Activated CD4-positive, alpha-beta T cell treated with anti-CD3 and anti-CD28 coated beads for 24 hours (primary cell): ENCODE measurements at places on chromosomes 6 and 20.

- no peak for DNase-seq
These were observed 21.5 kb downstream of the SYNJ2 start for GRCh38 chr6:158002951-158003853.

GRCh38 chr6:145924600-145924999, 39.6 kb downstream of the SHPRH start:
- DNase-seq = no peak

DNA sequence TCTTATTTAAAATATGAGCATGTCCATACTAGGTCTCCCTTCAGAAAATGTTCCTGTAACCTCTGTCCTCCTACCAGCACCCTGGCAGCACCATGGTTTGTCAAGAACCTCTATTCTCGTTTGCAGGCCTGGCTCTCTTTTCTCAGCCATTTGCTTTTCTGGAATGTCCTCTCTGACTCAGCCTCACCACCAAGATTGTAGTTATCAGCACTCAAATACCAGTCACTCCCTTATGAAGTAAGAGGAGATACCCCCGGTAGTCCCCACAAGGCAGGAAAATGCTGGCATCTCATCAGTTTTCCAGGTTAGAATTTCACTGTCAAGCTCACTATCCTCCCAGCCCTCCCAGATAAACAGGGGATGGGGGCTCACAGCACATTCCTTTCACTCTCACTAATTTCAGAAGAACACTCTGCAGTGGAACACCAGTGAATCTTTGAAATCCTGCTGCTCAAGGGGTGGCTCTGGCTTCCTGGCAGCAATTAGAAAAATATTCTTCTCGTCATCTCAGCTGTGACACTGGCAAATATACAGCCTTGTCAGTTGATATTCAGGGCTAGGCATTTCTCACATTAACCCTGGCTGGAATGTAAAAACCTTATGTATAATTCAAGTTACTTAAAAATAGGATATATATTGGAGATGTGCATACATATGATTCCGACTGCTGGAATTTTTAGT, 129.2 kb downstream of the TBX18 start:
- DNase-seq = no peak

GRCh38 chr6:167469101-167469500, 144.2 kb downstream of the TTLL2 start:
- no peak for DNase-seq

GRCh38 chr6:570825-571224, 86.1 kb downstream of the HUS1B start:
- no peak for DNase-seq

DNA sequence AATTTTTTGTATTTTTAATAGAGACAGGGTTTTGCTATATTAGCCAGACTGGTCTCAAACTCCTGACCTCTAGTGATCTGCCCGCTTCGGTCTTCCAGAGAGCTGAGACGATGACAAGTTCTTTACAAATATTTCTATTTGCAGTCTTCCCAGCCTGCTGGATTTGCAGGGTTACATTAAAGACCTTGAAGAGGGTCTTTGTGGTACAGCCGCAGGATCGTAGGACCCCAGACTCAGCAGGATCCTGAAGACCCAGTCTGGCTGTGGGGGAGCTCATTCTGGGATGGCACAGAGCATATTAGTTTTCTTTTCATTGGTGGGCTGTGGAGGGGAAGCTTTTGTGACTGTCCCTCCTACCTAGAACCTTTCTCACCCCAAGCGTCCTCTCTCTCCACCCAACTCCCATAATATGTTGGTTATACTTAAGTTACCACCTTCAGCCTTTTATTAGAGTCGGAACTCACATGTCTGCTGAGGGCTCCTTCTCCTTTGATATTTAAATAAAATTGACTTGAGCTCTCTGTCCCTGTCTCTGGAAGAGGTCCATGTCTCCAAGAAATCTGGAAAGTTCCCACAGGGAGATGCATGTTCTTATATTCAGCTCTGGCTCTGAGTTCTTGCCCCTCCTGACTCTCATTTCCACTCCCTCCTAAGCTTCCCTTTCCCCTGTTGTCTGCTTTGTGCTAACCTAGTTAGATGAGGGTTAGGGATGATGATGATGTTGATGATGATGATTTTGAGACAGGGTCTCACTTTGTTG, 72.0 kb downstream of the TIAM2 start:
- DNase-seq = no peak

DNA sequence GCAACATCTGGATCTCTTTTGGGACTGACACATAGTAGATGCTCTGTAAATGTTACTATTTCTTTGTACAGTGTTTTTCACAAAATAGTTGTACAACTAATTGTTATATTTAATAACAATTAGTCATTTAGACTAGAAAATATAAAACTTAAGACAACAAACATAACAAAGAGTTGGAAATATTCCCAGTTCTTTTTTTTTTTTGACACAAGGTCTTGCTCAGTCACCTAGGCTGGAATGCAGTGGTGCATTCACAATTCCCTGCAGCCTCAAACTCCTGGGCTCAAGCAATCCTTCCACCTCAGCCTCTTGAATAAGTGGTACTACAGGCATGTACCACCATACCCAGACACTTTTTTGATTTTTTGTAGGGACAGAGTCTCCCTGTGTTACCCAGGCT, 105.8 kb downstream of the UTRN start:
- no peak for DNase-seq

- DNase-seq = no peak
These were observed 64.5 kb downstream of the CDC5L start for GRCh38 chr6:44451803-44452695.

DNA sequence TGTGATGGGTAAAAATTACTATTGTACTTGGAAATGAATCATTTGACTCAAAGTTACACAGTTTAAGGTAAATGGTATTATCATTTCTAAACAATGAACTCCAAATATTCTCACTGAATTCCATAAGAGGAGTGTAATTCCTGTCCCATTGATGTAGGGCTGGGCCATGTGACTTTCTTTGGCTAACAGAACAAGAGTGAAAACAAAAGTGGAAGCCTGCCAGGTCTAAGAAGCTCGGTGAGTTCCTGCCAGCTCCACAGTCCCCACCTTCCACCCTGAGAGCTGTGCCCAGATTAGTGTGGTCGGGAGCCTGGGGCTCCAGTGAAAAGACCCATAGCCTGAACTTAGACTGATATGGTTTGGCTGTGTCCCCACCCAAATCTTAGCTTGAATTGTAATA, 24.6 kb downstream of the TBXT start:
- DNase-seq = no peak

DNA sequence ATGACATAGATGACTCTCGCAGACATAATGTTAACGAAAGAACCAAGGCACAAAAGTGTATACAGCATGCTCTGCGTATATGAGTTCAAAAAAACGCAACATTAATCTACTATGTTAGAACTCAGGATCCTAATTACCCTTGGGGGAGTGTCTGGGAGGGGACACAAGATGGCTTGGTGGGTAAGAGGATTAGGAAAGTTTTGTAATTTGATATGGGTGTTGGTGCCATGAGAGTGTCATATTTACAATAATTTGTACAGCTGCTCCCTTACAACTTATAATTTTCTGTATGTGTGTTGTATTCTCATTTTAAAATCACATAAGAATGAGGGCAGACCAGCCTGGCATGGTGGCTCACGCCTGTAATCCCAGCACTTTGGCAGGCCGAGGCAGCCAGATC, 38.6 kb downstream of the TFEB start:
- no peak for DNase-seq

DNA sequence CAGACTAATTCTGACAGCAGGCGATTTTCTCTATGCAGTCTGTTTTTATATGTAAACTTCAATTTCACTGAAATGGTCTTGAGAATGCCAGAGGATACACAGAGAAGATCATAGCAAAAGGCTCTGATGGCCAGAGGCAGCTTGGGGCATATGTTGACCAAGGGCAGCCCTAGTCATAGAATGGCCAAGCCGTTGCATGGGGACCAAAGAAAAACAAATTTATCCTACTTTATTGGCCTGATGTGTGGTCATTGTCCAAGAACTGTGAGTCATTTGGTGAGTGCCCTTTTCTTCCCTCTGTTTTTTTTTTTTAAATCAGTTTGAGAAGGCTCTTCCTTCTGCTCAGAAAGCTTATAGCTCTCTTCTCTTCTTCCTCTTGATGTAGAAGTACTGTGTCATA, 5.8 kb downstream of the HDGFL1 start:
- DNase-seq = no peak

DNA sequence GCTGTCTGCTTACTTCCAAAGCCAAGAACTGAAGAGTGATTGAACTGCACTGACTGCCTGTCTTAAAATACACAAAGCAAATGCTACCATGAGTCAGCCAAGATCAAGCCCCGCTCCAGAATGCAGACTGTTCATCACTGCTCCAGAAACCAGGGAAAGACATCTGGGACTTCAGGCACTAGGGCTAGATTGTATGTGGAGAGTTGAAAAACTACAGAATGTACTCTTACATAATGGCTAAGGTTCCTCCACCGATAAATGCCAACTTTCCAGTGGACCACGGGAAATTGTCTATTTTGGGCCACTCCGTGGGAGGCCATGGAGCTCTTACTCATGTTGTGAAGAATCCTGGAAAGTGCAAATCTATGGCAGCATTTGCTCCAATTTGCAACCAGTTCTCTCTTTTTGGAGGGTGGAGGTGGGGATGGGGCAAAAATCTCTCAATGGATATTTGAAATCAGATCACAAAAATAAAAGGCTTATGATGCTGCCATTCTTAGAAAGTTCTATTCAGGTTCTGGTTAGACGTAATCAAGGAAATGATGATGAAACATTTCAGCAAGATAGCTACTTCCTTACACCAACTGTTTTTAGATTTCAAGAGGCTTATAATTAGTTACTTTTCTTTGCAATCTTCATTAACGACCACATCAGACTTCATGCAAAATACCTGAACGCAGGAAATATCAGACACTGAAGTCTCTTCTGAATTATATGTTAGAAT, 11.8 kb upstream of the CAP2 start:
- DNase-seq = no peak

DNA sequence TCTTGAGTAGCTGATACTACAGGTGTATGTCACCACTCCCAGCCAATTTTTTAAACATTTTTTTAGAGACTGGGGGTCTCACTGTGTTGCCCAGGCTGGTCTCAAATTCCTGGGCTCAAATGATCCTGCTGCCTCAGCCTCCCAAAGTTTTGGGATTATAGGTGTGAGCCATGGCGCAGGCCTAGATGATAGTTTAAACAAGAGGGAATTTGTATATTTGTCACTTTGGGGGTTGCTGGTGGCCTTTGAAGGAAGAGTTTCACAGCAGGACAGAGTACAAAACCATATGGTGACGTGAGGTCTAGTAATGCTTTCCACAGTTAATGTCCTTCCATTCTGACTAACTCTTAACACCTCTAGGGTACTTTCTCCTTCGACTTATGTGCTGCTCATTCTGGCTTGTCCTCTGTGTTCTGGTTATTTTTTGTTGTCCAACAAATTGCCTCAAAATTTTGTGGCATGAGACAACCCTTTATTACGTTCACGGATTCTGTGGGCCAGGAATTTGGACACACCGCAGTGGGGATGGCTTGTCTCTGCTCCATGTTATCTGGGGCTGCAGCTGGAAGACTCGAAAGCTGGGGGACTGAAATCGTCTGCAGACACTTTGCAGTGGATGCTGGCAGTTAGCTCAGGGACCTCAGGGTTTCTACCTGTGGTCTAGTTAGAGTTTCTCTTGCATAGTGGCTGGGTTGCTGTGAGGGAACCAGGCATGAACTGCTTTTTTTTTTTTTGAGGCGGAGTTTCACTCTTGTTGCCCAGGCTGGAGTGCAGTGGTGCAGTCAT, 23.0 kb upstream of the IER3 start:
- no peak for DNase-seq

- DNase-seq = no peak
These were observed 37.8 kb upstream of the STXBP5 start for GRCh38 chr6:147166360-147166944.

GRCh38 chr20:3603108-3603507, 60.1 kb downstream of the GFRA4 start:
- no peak for DNase-seq

DNA sequence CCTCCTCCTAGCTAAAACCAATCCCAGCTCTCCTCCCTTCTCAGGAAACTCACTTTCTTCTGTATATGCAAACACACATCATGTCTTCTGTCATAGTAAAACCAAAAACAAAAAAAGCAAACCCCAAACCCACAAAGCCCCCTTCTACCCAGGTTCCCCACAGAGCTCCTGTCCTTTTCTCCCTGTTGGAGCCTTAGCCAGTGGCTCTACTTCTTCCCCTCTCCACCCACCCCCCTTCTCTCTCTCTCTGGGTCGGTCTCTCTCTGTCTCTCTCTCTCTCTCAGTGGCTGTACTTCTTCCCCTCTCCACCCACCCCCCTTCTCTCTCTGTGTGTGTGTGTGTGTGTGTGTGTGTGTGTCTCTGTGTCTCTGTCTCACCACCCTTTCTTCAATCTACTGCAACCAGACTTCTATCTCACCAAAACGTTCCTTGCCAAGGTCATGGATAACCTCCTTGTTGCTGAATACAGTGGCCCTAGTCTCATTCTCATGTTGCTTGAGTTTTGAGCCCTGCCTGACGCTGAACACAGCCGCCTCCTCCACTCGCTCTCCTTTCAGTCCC, 8.7 kb upstream of the OSER1 start:
- DNase-seq = no peak

DNA sequence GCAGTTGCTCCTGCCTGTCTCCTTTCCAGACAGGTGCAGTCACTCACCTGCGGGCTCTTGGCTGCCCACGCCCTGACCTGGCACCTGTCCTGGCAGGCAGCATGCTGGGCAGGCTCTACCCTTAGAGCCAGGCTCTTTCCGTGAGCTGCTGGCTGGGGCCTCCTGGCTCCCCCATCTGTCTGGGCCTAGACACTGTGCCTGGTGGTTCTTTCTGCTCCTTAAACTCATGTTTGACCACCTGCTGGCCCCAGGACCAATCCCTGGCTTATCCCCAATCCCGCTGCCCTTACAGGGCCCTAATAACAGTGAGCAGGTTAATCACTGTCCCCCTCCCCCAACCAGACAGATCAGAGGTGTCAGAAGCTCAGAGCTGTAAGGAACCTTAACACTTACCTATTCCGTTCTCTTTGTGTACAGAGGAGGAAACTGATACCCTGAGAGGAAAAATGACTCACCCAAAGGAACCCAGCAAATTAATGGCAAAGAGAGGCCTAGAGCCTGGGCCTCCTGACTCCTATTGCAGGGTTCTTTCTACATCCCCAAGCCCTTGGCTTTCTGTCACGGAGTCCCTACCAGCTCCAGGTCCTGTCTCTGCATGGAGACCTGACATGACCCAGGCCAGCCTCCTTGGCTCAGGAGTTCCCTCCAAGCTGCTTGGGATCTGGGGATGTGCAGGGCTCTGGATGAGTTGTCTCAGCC, 54.7 kb downstream of the RAB44 start:
- DNase-seq = no peak
